GM12878 (cell line): ENCODE measurements at places on chromosomes 3 and 15.

DNA sequence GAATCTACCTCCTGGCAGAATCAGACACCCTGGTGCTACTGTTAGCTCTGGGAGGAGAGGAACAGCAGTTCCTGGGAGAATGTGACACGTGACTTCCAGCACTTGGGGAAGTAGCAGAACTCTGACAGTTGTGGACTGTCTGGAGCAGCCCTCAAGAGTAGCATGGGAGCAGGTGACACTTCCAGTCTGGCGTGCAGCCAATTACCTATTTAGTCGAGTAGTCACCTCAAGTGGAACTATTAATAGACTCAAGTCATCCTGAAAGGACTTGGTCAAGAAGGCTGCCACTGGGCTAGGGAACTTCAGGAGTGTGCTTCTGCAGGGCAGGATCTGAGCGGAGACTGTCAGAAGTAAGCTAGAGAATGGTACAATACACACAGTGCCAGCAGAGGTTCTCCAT lies 62.3 kb downstream of the MTHFS start:
- DNase-seq, result no peak
- H3K27ac ChIP-seq, result no peak overlapping the region
- H3K4me3 ChIP-seq, result no peak overlapping the region
- peaks cover 8% of the 10 kb centered on the region for H3K4me1 ChIP-seq
- H3K27me3 ChIP-seq, result no peaks in the 10 kb centered on the region

- no peaks in the 10 kb centered on the region for H3K27me3 ChIP-seq
- no peaks in the 10 kb centered on the region for H3K4me1 ChIP-seq
- DNase-seq, result no peak
- no peaks in the 10 kb centered on the region for H3K36me3 ChIP-seq
- no peak overlapping the region for H3K27ac ChIP-seq
These were observed 75.4 kb upstream of the SLC6A1 start for GRCh38 chr3:10917176-10917575.

DNA sequence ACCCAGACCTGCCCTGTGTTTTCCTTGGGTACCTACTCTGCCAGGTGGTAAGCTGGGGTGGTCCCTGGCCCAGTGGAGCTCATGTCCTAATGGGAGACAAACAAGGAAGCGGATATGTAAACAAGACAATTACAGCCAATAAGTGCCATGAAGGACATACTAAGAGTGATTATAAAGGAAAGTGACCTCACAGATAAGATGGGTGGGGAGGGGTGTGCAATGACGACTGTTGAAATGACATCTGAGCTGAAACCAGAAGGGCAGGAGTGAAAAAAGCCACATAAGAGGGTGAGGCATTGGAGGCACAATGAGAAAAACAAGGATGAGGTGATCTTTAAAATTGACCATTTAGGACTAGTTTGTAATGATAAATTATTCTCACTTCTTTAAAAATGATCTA lies 336.2 kb upstream of the IL12A start:
- H3K27me3 ChIP-seq, result peaks cover 1% of the 10 kb centered on the region; the same call in 1 of the 2 replicates
- no peak for DNase-seq
- no peak overlapping the region for H3K27ac ChIP-seq
- H3K4me1 ChIP-seq, result no peaks in the 10 kb centered on the region

- no peaks in the 10 kb centered on the region for H3K4me1 ChIP-seq
- no peak overlapping the region for H3K27ac ChIP-seq
- no peaks in the 10 kb centered on the region for H3K27me3 ChIP-seq
- no peaks in the 10 kb centered on the region for H3K36me3 ChIP-seq
These were observed 56.6 kb downstream of the SEC22A start for GRCh38 chr3:123258359-123258758.

DNA sequence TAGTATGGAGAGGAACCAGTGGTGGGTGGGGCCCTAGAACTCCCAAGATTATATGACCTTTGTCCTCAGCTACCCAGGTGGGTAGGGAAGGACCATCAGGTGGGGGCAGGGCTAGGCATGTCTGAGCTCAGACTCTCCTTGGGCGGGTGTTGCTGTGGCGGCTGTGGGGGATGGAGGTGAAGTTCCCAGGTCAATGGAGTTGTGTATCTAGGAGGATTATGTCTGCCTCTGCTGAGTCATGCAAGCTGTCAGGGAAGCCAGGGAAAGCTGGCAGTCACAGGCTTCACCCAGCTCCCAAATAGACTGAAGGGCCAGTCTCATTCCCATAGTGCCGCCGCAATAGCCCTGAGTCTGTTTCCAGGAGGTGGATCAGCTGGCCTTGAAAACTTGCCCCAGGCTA lies 139.7 kb upstream of the CFAP20DC start:
- no peak for DNase-seq
- no peak overlapping the region for H3K27ac ChIP-seq
- no peaks in the 10 kb centered on the region for H3K36me3 ChIP-seq
- H3K4me3 ChIP-seq, result no peak overlapping the region
- H3K4me1 ChIP-seq, result no peaks in the 10 kb centered on the region
- H3K27me3 ChIP-seq, result no peaks in the 10 kb centered on the region

- no peak overlapping the region for H3K27ac ChIP-seq
- no peaks in the 10 kb centered on the region for H3K36me3 ChIP-seq
- no peaks in the 10 kb centered on the region for H3K4me1 ChIP-seq
- no peak for DNase-seq
- H3K27me3 ChIP-seq, result no peaks in the 10 kb centered on the region
- H3K4me3 ChIP-seq, result no peak overlapping the region
These were observed 63.5 kb upstream of the CLDN18 start for GRCh38 chr3:137946356-137946973.

- no peak for DNase-seq
- no peaks in the 10 kb centered on the region; the same call in 1 of the 2 replicates for H3K27me3 ChIP-seq
- no peak overlapping the region for H3K27ac ChIP-seq
- H3K4me3 ChIP-seq, result no peak overlapping the region
- no peaks in the 10 kb centered on the region for H3K4me1 ChIP-seq
- no peaks in the 10 kb centered on the region for H3K36me3 ChIP-seq
These were observed 197.3 kb upstream of the IL12A start for GRCh38 chr3:159791336-159791735.

- no peak overlapping the region for H3K27ac ChIP-seq
- H3K4me3 ChIP-seq, result no peak overlapping the region
- no peaks in the 10 kb centered on the region for H3K4me1 ChIP-seq
- no peak for DNase-seq
- H3K36me3 ChIP-seq, result no peaks in the 10 kb centered on the region
These were observed 894.0 kb downstream of the NTRK3 start for GRCh38 chr15:87362531-87362930.

GRCh38 chr15:41655716-41656115 lies 4.5 kb upstream of the MGA start:
- DNase-seq, result no peak
- no peaks in the 10 kb centered on the region; the same call in 1 of the 2 replicates for H3K27me3 ChIP-seq
- no peaks in the 10 kb centered on the region for H3K36me3 ChIP-seq
- no peak overlapping the region for H3K27ac ChIP-seq
- peaks cover 10% of the 10 kb centered on the region for H3K4me1 ChIP-seq

- no peaks in the 10 kb centered on the region for H3K36me3 ChIP-seq
- peaks cover 2% of the 10 kb centered on the region; the same call in 1 of the 2 replicates for H3K27me3 ChIP-seq
- no peak overlapping the region for H3K4me3 ChIP-seq
- DNase-seq, result no peak
- H3K27ac ChIP-seq, result no peak overlapping the region
- H3K4me1 ChIP-seq, result no peaks in the 10 kb centered on the region
These were observed 272.0 kb upstream of the ATP11B start for GRCh38 chr3:182521339-182521738.

GRCh38 chr3:155019575-155019974 lies 60.5 kb upstream of the MME start:
- H3K4me1 ChIP-seq, result no peaks in the 10 kb centered on the region
- no peaks in the 10 kb centered on the region for H3K36me3 ChIP-seq
- H3K27me3 ChIP-seq, result no peaks in the 10 kb centered on the region
- H3K4me3 ChIP-seq, result no peak overlapping the region

- H3K4me3 ChIP-seq, result no peak overlapping the region
- H3K4me1 ChIP-seq, result no peaks in the 10 kb centered on the region
- no peak for DNase-seq
- H3K27ac ChIP-seq, result no peak overlapping the region
- no peaks in the 10 kb centered on the region for H3K36me3 ChIP-seq
These were observed 802.6 kb downstream of the FHIT start for GRCh38 chr3:60448696-60449095.

DNA sequence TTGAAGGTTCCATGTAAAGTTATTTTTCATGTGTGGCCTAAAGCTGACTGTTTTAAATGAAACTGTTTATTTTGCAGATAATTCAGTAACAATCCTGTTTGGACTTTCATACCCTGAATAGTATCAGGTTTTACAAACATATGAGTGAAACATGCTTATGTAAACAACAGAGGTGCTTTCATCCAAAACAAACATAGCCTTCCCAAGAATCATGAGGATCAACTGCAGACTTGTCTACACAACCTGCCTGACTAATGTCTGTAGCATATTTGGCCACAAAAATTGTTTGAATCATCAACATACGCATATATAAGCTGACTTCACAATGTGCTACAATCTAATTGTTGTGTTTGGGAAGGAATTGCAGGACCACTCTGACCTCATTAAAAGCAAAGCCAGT lies 190.4 kb downstream of the DIPK2A start:
- no peak overlapping the region for H3K27ac ChIP-seq
- H3K4me1 ChIP-seq, result no peaks in the 10 kb centered on the region

- no peaks in the 10 kb centered on the region for H3K27me3 ChIP-seq
- H3K4me3 ChIP-seq, result no peak overlapping the region
- H3K36me3 ChIP-seq, result peaks cover 14% of the 10 kb centered on the region
- peaks cover 25% of the 10 kb centered on the region for H3K4me1 ChIP-seq
- DNase-seq, result no peak
- no peak overlapping the region for H3K27ac ChIP-seq
These were observed 17.7 kb downstream of the FEM1B start for GRCh38 chr15:68295014-68295805.

- peaks cover 57% of the 10 kb centered on the region for H3K4me1 ChIP-seq
- no peaks in the 10 kb centered on the region for H3K27me3 ChIP-seq
- no peak overlapping the region for H3K4me3 ChIP-seq
- no peak overlapping the region; the same call in 1 of the 2 replicates for H3K27ac ChIP-seq
These were observed 136.7 kb upstream of the WNT5A start for GRCh38 chr3:55623786-55624185.

DNA sequence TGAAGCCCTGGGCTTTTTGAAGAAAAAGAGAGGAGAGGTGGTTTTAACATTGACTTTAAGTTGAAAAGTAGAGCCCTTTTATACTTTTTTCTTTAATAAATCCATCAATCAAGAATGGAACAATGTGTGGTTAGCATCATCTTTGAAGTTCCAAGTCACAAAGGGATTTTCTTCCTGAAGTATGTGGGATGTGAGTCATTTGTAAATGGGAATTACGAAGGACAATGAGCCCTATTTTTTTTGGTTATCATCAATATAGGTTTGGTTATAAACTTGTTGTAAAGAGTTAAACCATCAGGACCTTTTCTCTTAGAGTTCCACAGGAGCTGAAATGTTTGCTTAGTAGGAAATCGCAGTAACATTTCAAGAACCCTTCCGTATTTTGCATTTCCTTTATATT lies 38.3 kb downstream of the PIK3CA start:
- no peaks in the 10 kb centered on the region for H3K27me3 ChIP-seq
- H3K4me3 ChIP-seq, result no peak overlapping the region
- H3K36me3 ChIP-seq, result no peaks in the 10 kb centered on the region
- no peak overlapping the region for H3K27ac ChIP-seq
- DNase-seq, result no peak
- peaks cover 7% of the 10 kb centered on the region; the same call in 1 of the 2 replicates for H3K4me1 ChIP-seq

GRCh38 chr3:12400616-12401194 lies 83.6 kb upstream of the TSEN2 start:
- no peak overlapping the region for H3K27ac ChIP-seq
- peaks cover 5% of the 10 kb centered on the region; the same call in 1 of the 2 replicates for H3K4me1 ChIP-seq
- no peak for DNase-seq
- H3K36me3 ChIP-seq, result no peaks in the 10 kb centered on the region

DNA sequence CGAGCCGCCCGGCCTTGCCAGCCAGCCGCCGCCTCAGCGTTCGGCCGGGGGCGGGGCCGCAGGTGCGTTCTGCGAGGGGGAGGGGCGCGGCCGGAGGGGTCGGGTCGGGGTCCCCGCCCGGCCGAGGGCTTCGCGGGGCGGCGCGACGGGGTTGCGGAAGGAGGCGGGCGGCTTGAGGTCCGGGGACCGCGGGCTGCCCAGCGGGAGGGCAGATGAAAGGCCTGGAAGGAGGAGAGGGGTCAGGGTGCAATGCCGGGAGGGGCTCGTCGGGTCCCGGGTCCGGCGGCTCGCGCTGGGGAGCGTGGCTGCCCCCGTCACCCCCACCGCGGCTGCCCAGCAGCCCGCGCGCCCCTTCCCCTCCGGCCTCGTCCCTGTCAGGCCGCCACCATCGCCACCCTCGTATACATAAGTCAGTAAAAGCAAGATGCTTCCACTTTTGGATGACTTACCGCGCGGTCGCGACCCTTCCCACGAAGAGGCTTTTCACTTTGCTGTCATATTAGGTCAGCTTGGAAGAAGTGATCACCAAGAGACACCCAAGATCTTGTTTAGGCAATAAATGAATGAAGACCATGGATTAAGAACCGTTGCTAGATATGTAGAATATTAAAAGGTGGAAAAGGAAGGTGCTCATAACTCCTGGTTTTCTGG lies 620 bp upstream of the ANP32A start:
- H3K36me3 ChIP-seq, result peaks cover 3% of the 10 kb centered on the region; the same call in 1 of the 2 replicates
- peak overlapping the region; percentile 98 for H3K4me3 ChIP-seq
- peak overlapping the region; percentile 55 for H3K27ac ChIP-seq
- H3K27me3 ChIP-seq, result no peaks in the 10 kb centered on the region
- no peak for DNase-seq
- H3K4me1 ChIP-seq, result peaks cover 18% of the 10 kb centered on the region

DNA sequence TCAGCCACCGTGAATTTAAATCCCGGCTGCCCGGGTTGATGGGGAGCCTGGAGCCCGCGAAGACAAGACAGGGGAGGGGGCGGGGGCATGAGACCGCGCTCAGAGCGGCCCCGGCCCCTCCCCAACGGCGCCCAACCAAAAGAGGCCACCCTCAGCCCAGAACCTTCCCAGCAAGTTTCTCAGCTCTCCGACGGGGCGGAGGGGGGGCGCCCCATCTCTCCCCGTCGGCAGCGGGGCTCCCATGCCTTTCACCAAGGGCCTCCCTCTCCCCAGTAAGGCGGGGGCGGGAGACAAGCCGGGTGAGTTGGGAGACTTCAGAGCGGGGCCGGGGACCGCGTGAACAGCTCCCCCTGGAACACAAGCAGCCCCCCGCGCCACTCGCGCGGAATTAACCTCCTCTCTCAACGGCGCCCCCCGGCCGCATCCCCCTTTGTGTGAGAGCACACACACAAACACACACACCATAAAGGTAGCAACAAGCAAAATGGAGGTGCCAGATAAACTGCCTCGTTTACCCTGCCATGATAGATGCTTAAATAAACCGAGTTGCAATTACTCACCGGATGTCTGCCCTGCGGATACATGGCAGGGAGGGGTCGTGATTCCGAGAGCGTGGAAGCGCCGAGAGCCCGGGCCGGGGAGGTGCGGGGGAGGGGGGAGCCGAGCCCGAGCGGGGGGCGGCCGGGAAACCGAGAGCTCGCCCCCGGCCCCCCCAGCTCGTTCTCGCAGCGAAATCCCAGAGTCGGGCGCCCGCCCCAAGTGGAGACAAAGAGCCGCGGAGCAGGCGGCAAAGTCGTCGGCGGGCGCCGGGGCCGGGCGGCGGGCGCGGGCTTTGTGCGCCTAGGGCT lies 1.3 kb downstream of the TLE3 start:
- peak overlapping the region; percentile 79 for H3K27ac ChIP-seq
- peaks cover 30% of the 10 kb centered on the region for H3K4me1 ChIP-seq
- peaks cover 4% of the 10 kb centered on the region for H3K27me3 ChIP-seq

- H3K27me3 ChIP-seq, result no peaks in the 10 kb centered on the region
- DNase-seq, result no peak
- no peaks in the 10 kb centered on the region for H3K4me1 ChIP-seq
- no peak overlapping the region for H3K4me3 ChIP-seq
These were observed 527.9 kb upstream of the TBL1XR1 start for GRCh38 chr3:177725165-177725564.

GRCh38 chr15:71096676-71097075 lies 18.6 kb upstream of the THSD4 start:
- H3K4me3 ChIP-seq, result no peak overlapping the region
- no peaks in the 10 kb centered on the region for H3K36me3 ChIP-seq
- DNase-seq, result no peak

- H3K36me3 ChIP-seq, result no peaks in the 10 kb centered on the region
- H3K4me3 ChIP-seq, result no peak overlapping the region; the same call in 1 of the 2 replicates
- DNase-seq, result no peak
- H3K27me3 ChIP-seq, result no peaks in the 10 kb centered on the region
- no peak overlapping the region for H3K27ac ChIP-seq
These were observed 10.8 kb downstream of the MBNL1 start for GRCh38 chr3:152279479-152279878.
